Activated CD4-positive, alpha-beta T cell treated with anti-CD3 and anti-CD28 coated beads for 4 hours (primary cell): ENCODE measurements at places on chromosomes 5 and 9.

GRCh38 chr9:100285601-100286000 lies 67.1 kb downstream of the TEX10 start:
- DNase-seq, result no peak

DNA sequence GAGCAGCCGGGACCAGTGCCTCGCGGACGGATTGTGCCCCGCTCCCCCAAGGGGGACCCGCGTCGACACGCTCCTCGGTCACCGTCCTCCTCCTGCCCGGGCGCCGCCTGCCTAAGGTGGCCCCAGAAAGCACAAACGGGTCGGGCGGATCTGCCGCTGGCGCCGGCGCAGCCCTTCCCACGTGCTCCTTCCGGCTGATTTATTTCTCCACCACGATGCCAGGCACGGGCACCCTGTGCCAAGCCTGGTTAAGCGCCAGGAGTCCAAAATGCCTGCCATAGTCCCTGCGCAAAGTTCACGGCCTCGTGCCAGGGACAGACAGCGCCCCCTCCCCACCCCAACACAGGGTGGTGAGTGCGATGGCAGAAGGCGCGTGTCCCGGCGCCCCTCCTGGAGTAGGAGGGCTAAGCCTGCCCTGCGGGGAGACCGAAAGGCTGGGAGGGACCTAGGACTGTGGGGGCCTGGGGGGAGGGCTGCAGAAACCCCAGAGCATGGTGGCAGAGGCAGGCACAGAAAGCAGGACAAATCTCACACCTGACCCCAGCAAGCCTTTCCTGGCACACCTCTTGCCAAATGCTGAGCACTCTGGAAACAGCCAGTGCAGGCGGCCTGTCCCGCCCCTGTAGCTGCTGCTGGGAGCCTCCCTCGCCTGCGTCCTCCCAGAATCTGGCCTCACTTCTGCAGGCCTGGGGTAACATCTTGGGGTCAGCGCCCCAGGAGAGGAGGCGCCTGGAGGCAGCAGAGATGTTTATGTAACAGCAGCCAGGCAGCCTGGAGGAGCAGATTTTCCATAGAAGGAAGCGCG lies 1.1 kb upstream of the NOTCH1 start:
- peak; percentile 65 for DNase-seq

GRCh38 chr9:76394960-76395252 lies 680 bp upstream of the RFK start:
- peak; percentile 40 for DNase-seq

DNA sequence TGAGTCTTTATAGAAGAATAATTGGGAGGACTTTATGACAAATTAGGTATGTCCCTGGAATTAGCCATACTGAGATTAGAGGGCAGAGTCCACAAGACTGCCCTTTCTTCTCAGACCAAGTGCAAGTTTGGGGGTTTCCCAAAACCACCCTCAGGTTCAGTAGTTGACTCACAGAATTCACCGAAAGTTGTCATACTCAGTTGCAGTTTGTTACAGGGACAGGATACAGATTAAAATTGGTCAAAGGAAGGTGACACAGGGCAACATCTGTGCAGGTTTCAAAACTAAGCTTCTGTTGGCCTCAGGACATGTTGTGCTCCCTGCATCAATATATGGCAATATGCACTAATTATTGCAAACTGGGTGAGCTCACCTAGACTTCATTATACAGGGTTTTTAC lies 3.8 kb downstream of the RANBP17 start:
- no peak for DNase-seq

DNA sequence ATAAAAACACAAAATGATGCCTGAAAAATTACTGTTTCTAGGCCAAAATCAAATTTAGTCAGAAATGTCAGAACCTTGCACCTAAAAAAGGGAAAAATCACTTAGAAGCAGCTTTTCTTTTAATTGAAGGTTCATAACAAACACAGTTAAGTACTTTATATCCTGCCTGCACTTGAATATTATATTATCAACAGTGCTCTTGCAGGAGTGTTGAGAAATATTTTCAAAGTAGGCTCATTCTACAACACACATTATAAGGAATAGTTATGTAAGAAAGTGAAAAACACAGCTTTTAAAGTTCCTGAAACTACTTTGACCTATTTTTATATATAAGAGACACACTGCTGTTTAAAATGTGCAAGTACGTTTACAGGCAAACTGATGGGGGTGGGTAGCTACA lies 8.3 kb downstream of the EDIL3 start:
- DNase-seq, result no peak

DNA sequence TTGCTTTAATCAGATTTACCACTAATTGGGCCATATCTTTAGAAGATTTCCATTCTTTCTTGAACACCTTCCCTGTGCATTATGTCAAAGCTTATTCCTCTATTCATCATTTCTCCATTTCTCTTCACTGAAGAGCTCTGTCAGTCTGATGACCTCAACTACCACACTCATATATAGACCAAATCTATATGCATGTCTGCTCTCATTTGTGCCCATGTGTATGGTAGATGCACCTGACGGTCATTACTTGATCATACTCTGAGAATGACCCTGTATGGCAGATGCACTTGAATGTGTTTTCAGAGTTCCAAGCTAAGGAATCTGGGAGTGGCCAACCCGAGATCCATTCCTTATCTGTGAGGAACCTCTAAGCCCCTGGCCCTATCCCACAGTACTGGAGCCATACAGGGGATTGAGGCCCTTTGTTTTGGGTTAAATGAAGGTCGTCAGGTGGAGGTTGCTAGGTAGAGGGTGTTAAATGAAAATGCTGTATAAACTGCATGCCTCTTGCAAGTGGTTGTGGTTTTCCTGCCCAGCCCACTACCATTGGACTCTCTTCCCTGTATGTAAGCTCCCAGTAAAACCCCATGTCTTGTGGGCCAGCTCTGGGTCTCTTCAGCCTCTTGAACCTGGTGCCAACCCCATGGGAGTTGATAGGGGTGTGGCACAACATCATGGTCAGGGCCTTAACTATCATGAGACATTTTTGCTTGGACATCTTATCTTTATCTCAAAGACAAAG lies 229.5 kb downstream of the KIAA0825 start:
- no peak for DNase-seq

GRCh38 chr5:523441-524222 lies 617 bp downstream of the SLC9A3 start:
- DNase-seq, result no peak
